ENCODE measurements at places on chromosomes 16 and 17.

DNA sequence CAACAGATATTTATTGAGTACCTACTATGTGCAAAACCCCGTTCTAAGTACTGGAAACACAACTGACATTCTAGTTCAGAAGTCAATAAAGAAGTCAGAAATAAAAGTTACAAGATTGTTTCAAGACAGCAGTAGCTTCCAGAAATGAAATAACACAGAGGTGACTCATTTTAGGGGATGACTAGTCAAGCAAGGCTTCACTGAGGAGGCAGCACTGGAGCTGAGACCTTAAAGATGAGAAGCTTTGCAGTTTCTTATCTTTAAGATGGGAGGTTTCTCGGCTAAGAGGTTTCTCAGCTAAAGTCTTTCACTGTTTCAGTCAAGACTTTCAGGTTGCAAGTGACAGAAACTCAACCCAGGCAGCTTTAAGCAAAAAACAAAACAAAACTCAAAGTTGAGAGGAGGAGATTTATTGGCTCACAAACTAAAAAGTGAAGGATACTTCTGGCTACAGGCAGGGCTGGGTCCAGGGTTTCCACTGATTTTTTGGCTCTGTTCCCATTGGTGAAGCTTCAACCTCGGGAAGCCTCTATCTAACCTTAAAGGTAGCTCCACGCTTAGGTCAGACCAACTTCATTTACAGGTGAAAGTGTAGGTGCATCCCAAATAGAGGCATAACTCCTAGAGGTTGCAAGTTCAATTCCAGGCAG lies 7.4 kb upstream of the MMP2 start:
- no peak for DNase-seq

GRCh38 chr16:73083271-73083670 lies 35.3 kb upstream of the ZFHX3 start:
- no peak for DNase-seq

GRCh38 chr17:7589204-7589868 lies 558 bp downstream of the SOX15 start:
- peak; percentile 90 for DNase-seq

- peak; percentile 47 for DNase-seq
Observed at GRCh38 chr16:2341456-2342447, 1.2 kb upstream of the ABCA3 start.

- no peak for DNase-seq
Observed at GRCh38 chr16:4962716-4963115, 4.6 kb downstream of the SEC14L5 start.

DNA sequence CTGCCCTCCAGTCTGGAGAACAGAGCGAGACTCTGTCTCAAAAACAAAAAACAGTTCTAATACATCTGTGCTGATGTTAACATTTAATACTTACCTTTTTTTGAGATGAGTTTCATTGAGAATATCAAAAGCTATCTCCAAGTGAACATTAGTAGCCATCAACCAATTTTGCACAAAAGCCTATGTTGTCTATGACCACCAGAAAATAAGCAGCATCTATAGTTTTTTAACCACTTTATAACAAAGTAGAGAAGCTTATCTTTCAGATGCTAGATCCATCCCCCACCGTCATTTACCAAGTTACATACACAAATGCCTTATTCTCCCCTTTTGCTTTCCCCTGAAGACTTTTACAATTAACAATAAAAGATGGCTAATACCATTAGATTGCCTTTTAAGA lies 4.1 kb downstream of the SRSF1 start:
- no peak for DNase-seq

GRCh38 chr17:21218101-21218500 lies 4.1 kb upstream of the TMEM11 start:
- DNase-seq, result no peak

DNA sequence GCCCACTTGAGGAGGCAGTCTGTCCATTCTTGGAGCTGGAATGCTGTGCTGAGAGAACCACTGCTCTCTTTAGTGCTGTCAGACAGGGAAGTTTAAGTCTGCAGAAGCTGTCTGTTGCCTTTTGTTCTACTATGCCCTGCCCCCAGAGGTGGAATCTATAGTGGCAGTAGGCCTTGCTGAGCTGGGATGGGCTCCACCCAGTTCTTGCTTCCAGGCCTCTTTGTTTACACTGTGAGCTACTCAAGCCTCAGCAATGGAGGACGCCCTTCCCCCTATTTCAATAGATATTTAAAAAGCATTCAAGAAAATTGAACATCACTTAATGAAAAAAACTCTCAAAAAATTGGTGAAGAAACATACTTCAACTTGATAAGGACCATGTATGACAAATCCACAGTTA lies 313.5 kb downstream of the PHKB start:
- no peak for DNase-seq

DNA sequence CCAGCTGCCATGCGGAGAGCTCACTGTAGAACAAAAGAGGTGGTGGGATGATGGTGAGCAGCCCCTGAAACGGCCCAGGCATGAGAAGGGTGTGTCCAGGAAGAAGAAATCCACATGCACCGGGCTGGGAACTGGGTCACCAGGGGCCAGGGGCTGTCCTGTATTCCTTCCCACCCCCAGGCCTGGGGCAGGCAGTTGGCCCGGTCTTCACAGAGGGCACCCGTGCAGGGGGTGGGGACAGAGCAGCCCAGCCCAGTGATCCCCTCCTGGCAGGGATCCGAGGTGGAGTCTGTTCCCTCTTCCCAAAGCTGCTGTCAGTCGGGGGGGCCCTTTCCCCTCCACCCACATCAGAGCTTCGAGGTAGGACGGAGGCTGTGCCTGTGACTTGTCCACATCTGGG lies 9.2 kb downstream of the HS3ST6 start:
- no peak for DNase-seq

GRCh38 chr16:53515811-53516210 lies 12.8 kb upstream of the AKTIP start:
- no peak for DNase-seq

DNA sequence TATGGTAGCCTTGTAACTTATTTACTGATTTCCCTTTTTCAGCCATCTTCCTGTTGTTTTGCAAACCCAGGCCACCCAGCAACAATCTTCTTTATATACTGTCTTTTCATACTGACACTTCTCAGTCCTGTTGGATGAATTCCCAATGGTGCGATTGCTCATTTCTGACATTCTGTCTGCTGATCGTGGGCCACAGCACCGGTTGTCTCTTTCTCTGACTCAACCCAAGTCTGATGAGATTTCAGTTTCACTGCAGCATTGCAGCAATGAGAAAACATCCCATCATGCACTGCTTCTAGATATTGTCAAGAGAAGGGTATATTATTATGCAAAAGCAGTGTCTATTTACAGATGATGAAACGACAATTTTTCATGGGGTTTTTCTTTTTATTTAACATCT lies 349.2 kb upstream of the HSBP1 start:
- DNase-seq, result no peak

GRCh38 chr16:51107742-51108141 lies 43.3 kb downstream of the SALL1 start:
- DNase-seq, result no peak

DNA sequence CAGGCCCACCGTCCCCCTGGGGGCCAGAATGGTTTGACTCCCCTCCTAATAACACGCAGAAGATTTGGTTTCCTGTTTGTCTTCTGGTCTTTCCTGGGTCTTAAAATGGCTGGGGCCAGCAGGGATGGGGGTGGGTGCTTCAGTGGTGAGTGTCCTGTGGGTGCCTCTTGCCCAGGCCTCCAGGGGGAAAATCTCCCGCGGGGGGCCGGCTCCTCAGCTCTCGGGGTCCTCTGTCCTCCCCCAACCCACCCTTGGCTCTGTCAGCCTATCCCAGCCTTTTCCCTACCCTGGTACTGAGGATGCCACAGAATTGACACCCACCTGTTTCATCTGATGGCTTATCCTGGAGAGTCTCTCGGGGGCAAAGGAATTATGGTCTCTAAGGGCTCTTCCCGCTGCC lies 23.8 kb upstream of the SDR42E2 start:
- DNase-seq, result no peak

GRCh38 chr16:57749101-57749692 lies 13.6 kb downstream of the KATNB1 start:
- DNase-seq, result no peak

DNA sequence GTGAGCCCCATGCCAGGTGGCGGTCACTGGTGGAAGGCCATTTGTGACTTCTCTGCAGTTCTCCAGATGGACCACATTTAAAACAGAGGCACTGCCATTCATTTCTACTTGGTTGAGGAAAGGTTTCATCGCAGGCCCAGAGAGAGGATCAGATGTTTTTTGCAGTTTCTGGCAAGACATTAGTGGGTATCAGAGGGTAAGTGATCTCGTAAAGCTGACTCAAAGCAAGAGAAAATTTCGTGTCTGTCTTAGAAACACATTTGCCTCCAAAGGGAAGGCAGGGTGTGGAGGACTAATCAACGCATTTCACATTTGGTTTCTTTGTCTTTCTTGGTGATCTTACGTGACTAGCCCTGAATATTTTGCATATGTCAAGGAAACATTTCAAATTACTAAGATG lies 81.8 kb downstream of the PRKCB start:
- DNase-seq, result no peak

- DNase-seq, result peak; percentile 75
Observed at GRCh38 chr17:21689604-21690003, 2.7 kb upstream of the KCNJ18 start.

DNA sequence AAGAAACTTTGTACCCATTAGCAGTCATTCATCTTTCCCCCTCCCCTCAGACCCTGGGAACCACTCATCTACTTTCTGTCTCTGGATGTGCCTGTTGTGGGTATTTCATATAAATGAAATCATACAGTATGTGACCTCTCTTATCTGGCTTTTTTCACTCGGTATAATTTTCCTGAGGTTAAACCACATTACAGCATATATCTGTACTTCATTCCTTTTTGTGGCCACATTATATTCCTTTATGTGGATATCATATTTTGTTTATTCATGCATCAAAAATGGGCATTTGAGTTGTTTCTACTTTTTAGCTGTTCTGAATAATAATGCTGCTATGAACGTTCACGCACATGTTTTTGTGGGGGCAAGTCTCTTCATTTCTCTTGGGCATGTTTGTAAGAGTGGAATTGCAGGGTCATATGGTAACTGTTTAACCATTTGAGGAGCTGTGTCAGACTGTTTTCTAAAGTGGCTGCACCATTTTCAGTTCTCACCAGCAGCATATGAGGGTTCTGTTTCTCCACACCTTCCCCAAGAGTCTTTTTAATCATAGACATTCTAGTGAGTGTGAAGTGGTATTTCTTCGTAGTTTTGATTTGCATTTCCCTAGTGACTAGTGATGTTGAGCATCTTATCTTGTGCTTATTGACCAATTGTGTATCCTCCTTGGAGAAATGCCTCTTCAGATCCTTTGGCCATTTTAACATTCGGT lies 3.8 kb downstream of the SNX29 start:
- no peak for DNase-seq

DNA sequence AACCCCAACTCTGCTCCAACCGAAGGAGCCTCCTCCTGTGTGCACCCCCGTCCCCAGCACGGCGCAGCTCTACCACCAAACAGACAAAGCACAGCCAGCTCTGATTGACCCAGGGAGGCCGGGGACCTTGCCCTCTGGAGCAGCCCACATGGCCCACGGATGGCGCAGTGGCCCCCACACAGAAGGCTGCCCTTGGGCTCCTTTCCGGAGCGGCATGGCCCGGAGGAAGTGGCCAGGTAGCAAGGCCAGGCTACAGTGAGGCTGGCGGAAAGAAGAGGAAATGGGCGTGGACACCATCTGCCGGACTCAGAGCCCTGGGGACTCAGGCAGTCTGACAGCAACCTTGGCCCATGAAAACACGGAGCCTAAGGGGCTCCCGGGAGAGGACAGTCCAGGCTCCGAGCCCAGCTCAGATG lies 19.9 kb upstream of the ZC3H18 start:
- peak; percentile 77 for DNase-seq

DNA sequence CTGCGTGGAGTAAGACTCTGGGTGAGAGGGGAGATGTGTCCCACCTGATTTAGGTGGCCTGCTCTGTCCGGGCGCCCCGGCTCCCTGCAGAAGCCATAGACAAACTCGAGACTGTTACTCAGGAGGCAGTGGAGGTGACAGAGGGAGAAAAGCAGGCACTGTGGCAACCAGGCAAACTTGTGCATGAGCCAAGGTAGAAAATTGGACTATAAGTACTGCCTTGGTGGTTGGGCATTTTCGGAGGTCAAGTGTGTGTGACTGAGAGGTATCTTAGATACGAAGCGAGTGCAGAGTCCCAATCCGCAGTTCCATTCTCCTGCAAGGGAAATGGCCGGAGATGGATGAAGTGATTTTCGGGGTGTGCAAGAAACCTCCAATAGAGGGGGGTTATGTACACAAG lies 27.1 kb upstream of the SPACA3 start:
- no peak for DNase-seq

GRCh38 chr16:57091975-57092785 lies at the start of gene CPNE2:
CPNE2 (plus strand) TSS chr16:57092583; CDS start chr16:57110743, 18,160 bp downstream.
- DNase-seq, result peak; percentile 81

- peak; percentile 63 for DNase-seq
Observed at GRCh38 chr16:88903267-88903666, 36.8 kb upstream of the PABPN1L start.

- no peak for DNase-seq
Observed at GRCh38 chr17:22454070-22454999, 762.0 kb downstream of the KCNJ18 start.
